ENCODE measurements at places on chromosomes 1 and 21.

- DNase-seq: no peak
Observed at GRCh38 chr1:47340227-47340626, 6.6 kb downstream of the CMPK1 start.

- no peak for DNase-seq
Observed at GRCh38 chr21:42677339-42678321, 24.2 kb downstream of the PDE9A start.

- DNase-seq: no peak
Observed at GRCh38 chr1:80594013-80594412, 1206.7 kb upstream of the ADGRL2 start.

DNA sequence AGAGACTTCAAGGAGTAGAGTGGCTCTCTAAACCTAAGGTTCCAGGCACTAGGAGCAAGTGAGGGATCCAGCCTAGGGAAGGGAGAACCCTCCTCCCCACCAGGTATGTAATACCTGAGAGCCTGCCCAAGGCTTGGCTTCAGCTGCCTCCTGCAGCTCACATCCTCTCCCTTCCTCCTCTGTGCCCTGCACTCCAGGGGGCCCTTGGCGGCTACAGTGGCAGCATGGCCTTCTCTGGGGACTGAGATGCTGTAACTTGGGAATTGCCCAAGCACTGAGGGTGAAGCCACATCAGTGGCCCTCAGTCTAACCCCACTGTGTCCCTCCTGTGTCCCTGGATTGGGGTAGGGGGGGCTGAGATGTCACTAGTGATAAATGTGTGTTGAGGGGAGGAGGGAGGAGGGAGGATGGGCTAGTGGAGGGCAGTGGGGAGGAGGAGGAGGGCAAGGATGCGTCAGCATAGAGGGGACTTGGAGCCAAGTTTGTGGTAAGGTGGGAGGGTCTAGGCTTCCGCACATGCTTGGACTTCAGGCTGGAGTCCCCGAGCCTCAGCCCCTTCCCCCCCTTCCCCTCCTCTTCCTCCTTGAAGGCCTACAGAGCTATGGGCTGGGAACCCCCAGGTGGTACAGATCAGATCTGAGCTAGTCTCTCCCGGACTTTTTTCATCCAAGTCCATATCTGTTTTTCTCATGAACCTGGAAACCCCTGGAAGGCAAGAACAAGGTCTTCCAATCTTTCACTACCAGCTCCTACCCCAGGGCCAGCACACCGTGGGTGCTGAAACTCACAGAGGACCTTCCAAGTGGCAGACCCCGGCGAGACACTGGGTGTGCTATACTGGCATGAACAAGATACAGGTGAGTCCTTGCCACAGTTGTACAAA, 17.5 kb downstream of the COL9A2 start:
- DNase-seq: no peak

DNA sequence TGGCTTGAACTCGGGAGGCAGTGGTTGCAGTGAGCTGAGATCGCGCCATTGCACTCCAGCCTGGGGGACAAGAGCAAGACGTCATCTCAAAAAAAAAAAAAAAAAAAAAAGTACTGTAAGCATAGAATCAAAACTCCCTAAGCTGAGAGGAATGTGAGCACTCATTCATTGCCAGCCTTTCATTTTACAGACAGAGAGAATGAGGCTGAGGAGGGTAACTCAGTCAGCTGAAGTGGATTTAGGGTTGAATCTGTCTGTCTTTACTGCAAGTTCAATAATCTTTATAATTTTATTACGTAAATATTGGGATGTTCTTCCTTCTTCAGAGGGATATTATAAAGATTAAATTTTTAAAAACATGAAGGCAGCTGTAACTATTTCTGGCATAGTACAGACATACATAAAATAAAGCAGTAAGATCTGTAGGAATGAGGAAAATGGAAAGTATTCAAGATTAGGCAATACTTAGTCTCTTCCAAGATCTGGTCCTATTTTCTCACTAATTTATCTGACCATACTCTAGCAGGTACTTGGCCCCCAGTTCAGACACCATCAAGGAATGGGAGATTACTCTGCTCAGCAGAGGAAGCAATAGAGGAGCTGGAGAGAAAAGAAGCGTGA, 24.1 kb upstream of the MNDA start:
- no peak for DNase-seq

GRCh38 chr1:204420039-204421004, 8.7 kb upstream of the PPP1R15B start:
- DNase-seq: no peak

GRCh38 chr1:74280642-74281396, 45.6 kb downstream of the TNNI3K start:
- DNase-seq: no peak

Measured in activated naive CD4-positive, alpha-beta T cell treated with anti-CD3 and anti-CD28 coated beads, Interleukin-2, amount 50 U/mL, for 16 hours (primary cell).